ENCODE measurements at places on chromosomes 2 and 18. TPM values are rescaled to one million over a fixed set of nuclear protein-coding genes. Genes with fewer than 3 reads are reported as not detected.

LIMS4 gene
- 0.40 TPM for total RNA-seq

CD8B gene
- total RNA-seq = 1.8 TPM

FSIP2 gene
- total RNA-seq = 5.9 TPM

LRRTM1 gene
- total RNA-seq = 0.27 TPM

GRCh38 chr2:201363857-201364560 lies 6.9 kb upstream of the FLACC1 start:
- DNase-seq = no peak

- no peak for DNase-seq
Measured at GRCh38 chr2:20222014-20222768, 2.7 kb downstream of the SDC1 start.

GRCh38 chr2:44620189-44620990 lies 258.6 kb downstream of the CAMKMT start:
- no peak for DNase-seq

Data from colonic mucosa (tissue), 4 donors.